ENCODE measurements at places on chromosomes 1 and 21.

DNA sequence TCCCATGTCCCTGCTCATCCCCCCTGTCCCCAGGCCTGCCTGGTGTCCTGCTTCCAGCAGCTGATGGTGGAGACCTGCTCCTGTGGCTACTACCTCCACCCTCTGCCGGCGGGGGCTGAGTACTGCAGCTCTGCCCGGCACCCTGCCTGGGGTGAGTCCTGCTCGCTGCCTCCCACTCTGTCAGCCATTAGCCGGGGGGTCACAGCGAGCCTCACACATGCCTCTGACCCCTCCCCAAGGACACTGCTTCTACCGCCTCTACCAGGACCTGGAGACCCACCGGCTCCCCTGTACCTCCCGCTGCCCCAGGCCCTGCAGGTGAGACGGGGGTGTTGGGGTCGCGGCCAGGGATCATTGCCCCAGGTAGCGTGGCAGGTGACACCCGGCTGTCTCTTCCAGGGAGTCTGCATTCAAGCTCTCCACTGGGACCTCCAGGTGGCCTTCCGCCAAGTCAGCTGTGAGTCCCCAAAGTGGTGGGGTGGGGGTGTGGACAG lies 10.0 kb downstream of the SCNN1D start:
- peak; percentile 78 for DNase-seq

DNA sequence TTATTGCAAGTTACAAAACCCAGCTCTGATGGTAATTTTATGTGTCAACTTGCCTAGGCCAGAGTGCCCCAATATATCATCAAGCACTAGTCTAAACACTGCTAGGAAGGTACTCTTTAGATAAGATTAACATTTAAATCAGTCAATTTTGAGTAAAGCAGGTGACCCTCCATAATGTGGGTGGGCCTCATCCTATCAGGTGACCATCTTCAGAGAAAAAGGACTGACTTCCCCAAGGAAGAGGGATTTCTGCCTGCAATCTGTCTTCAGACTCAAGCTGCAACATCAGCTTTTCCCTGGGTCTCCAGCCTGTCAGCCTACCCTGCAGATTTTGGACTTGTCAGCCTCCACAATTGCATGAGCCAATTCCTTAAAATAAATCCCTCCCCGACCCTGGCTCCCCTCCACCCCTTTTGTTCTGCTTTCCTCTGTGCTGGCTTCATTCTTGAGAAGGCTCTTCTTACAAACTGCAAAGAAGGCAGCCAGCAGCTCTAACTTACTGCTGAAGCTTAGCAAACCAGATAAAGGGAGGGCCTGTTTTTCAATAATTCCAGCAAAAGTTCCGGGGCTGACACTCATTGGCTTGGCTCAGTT lies 56.4 kb upstream of the RUNX3 start:
- DNase-seq, result no peak

GRCh38 chr1:184709418-184709817 lies 45.2 kb downstream of the EDEM3 start:
- DNase-seq, result no peak

- DNase-seq, result no peak
Measured at GRCh38 chr1:153343811-153344717, 4.6 kb downstream of the PGLYRP4 start.

DNA sequence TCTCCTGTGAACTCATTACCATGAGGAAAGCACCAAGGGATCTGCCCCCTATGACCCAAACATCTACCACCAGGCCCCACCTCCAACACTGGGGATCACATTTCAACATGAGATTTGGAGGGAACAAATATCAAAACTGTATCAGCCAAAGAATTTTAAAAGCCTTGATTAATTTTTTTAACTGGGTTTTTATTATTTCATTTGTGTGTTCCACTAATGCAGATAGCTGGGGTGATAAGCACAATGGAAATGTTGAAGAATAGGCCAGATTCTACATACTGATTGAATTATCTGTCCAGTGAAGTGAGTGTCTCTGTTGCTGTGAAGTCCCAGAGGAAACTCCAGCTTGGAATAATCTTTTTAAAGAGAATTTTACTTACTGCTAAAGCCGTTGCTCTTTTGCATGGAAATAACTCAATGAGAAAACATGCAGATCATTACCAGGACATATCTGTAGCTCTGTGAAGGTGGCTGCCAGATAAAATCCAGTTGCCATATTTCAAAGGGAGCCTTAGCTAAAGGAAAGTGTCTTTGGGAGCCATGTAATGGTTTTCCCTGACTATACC lies 44.4 kb upstream of the DHCR24 start:
- no peak for DNase-seq
